Panc1 (cell line): ENCODE measurements at places on chromosomes 5 and 9.
A peak's percentile ranks its signal among the peaks of the same experiment; 100 is the strongest.

GRCh38 chr5:129945028-129945427 is 40.8 kb downstream of the CHSY3 start:
- DNase-seq: no peak
- no peaks in the 10 kb centered on the region for H3K27me3 ChIP-seq
- no peak overlapping the region for H3K27ac ChIP-seq
- H3K4me3 ChIP-seq: no peak overlapping the region
- no peaks in the 10 kb centered on the region for H3K4me1 ChIP-seq
- H3K36me3 ChIP-seq: no peaks in the 10 kb centered on the region

- no peaks in the 10 kb centered on the region for H3K4me1 ChIP-seq
- no peaks in the 10 kb centered on the region for H3K36me3 ChIP-seq
- H3K4me3 ChIP-seq: no peak overlapping the region
- no peak for DNase-seq
- no peak overlapping the region for H3K27ac ChIP-seq
- H3K27me3 ChIP-seq: no peaks in the 10 kb centered on the region
These were observed 20.0 kb upstream of the CREBRF start for GRCh38 chr5:173035904-173036707.

DNA sequence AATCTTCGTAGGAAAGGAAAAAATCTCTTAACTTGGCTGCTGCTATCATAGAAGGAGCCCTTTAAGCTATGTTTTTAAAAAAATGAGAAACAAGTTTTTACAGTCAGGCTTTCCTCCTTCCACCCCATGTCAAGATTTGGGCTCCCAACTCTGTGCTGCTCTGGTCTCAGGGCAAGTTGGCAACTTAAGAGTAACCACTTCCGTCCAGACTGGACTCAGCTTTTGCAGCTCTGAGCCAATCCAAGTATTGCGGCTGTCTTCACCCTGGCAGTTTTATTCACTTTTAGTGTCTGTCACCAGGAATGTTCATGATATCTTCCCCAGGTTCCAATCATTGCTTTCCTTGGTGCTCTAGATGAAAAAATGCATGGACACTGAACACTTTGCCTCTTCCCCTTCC is 115.9 kb upstream of the GAS1 start:
- no peak overlapping the region for H3K4me3 ChIP-seq
- H3K27ac ChIP-seq: no peak overlapping the region
- DNase-seq: no peak
- no peaks in the 10 kb centered on the region for H3K4me1 ChIP-seq
- H3K27me3 ChIP-seq: no peaks in the 10 kb centered on the region

DNA sequence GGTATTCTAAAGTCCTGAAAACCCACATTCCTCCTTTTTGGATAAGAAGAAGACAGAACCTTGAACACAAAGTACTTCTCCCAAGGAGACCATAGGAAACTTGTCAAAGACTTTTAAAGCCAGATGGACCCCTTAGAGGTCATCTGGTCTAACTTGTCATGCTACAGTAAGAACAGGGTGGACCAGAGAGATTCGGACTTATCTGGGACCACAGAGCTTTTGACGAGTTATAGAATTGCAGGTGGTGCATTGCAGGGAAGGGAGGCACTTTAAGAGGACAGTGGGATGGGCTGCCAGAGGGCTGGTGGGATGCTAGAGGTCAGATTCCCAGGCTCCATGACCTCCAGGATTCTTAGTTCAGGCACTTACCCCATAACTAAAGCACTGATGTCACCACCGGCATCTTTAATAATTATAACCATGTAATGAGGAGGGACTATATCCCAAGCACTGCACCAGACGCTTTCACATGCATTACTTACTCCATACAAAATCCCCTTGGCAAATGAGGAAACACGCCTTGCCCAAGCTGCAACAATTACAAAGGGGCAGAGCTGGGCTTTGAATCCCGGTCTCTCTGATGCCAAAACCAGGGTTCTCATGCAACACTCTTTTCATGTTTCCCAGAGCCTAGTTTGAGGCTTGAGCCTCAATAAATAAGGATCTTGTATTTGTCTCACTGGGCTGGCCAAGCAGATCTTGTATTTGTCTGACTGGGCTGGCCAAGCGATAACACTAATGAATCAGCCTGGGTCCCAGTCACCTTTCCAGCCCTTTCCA is 12.8 kb upstream of the GPX3 start:
- no peak overlapping the region for H3K4me3 ChIP-seq
- H3K27ac ChIP-seq: no peak overlapping the region
- no peaks in the 10 kb centered on the region for H3K4me1 ChIP-seq
- DNase-seq: no peak

DNA sequence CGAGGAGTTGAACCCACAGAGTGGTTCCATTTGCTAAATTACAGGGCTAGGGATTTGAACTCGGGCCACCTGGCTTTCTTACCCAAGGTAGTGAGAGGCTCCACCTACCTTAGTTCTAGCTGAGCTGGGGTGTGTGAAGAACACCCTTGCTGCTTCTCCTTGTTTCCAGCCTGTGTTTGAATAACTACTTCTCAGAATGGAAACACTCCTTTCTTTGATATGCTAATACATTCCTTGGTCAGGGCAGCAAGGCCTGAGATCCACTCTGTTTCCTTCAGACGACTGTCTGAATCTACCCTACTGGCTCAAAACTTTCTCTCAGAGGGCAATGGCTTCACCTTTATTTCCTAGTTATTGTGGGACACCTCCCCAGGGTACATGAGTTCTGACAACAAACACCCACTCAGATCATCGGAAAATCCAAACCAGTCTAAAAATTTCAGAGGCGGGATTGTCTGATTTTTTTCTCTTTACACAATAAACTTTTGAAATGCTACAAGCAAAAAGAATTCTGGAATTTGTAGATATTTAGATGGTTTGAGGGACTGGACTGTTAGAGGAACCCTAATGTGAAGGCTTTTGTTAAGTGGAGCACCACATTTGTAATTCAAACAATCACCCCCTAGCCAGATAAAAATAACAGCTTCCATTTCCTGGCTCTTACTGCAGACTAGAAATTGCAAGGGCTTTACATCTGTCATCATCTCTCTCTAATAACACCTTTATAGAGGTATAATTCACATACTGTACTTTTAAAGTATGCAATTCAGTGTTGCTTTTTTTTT is 4.0 kb upstream of the ATP6V1G1 start:
- peaks cover 6% of the 10 kb centered on the region; the same call in 1 of the 2 replicates for H3K36me3 ChIP-seq
- H3K4me1 ChIP-seq: no peaks in the 10 kb centered on the region
- DNase-seq: no peak
- no peak overlapping the region for H3K27ac ChIP-seq

DNA sequence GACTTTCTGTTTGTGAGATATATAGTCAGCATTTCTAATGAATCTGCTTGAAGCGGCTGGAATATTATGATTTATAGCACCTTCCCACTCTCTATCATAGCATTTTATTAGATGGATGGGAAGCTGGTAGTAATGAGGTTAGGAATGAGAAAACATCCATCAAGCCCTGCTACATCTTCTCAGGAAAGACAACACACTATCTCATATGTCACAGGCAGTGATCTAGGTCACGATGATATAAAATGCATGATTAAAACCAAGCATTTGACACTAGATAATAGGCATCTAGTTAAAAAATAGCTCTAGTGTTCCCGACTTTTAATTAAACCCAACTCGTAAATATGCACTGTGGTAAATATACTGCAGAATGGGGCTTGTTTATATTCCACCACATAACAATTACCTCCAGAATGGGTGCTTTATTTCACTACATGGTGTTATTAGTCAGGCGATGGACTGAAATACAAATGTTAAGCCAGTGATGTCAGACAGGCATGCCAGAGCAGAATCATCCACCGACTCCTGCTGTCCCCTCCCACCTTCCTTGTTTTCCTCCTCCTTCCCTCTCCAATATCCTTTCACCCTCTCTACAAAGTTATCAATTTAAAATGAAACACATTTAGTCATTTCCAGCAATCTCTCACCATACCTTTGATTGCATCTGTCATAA is 286.8 kb downstream of the SPATA31D1 start:
- H3K4me1 ChIP-seq: no peaks in the 10 kb centered on the region
- no peak overlapping the region for H3K27ac ChIP-seq
- H3K4me3 ChIP-seq: no peak overlapping the region
- no peaks in the 10 kb centered on the region for H3K27me3 ChIP-seq

GRCh38 chr5:135481387-135481786 is 29.2 kb upstream of the TIFAB start:
- H3K4me3 ChIP-seq: no peak overlapping the region
- no peaks in the 10 kb centered on the region for H3K36me3 ChIP-seq
- H3K4me1 ChIP-seq: no peaks in the 10 kb centered on the region
- H3K27ac ChIP-seq: no peak overlapping the region
- no peak for DNase-seq

GRCh38 chr5:136729901-136730355 is 364.6 kb upstream of the TRPC7 start:
- H3K27me3 ChIP-seq: no peaks in the 10 kb centered on the region
- no peaks in the 10 kb centered on the region; the same call in 1 of the 2 replicates for H3K4me1 ChIP-seq
- no peaks in the 10 kb centered on the region for H3K36me3 ChIP-seq
- H3K4me3 ChIP-seq: no peak overlapping the region
- peak; percentile 71 for DNase-seq

DNA sequence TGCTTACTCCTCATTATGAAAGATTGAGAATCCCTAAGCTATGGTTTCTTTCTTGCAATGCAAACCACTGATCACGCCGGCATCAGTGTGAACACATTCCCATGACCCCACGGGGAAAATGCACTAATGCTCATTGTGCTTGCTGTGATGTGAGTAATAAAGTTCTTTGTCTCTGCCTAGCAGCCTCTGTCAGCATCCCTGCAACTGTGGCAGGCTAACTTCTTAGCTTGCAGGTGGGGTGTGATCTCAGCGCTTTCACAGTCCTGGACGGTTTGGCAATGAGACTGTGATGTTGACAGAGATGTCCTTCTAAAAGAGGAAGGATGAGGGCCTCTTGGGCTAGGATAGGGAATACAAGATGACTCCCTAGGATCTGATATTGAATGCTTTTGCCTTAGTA is 1218.7 kb downstream of the EFNA5 start:
- H3K4me1 ChIP-seq: no peaks in the 10 kb centered on the region
- no peak overlapping the region for H3K4me3 ChIP-seq
- H3K27me3 ChIP-seq: no peaks in the 10 kb centered on the region
- H3K27ac ChIP-seq: no peak overlapping the region

- no peak overlapping the region for H3K27ac ChIP-seq
- DNase-seq: no peak
- no peak overlapping the region for H3K4me3 ChIP-seq
- H3K36me3 ChIP-seq: no peaks in the 10 kb centered on the region
- H3K4me1 ChIP-seq: no peaks in the 10 kb centered on the region
- H3K27me3 ChIP-seq: no peaks in the 10 kb centered on the region; the same call in 1 of the 2 replicates
These were observed 19.6 kb upstream of the RNF20 start for GRCh38 chr9:101514071-101514470.

DNA sequence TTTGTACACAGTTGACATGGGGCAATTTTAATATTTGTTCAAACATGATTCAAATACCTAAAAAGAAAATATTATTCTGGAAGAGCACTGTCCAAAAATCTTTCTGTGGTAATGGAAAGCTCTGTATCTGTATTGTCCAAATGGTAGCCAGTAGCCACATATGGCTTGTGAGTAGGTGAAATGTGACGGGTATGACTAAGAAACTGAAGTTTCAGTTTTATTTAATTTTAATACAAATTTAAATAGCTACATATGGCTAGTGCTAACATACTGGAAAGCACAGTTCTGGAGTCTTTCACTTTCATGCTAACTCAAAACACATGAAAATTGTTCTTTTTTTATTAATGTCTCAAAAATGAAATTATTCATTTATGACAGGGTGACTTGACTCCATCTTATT is 132.6 kb downstream of the PLK2 start:
- H3K27ac ChIP-seq: peak overlapping the region; percentile 54; the same call in 1 of the 2 replicates
- H3K27me3 ChIP-seq: no peaks in the 10 kb centered on the region
- H3K36me3 ChIP-seq: no peaks in the 10 kb centered on the region
- H3K4me3 ChIP-seq: no peak overlapping the region

- no peaks in the 10 kb centered on the region for H3K27me3 ChIP-seq
- H3K4me3 ChIP-seq: no peak overlapping the region
- no peaks in the 10 kb centered on the region; the same call in 1 of the 2 replicates for H3K36me3 ChIP-seq
- no peak overlapping the region for H3K27ac ChIP-seq
These were observed 232.5 kb upstream of the CCNH start for GRCh38 chr5:87645224-87645623.

DNA sequence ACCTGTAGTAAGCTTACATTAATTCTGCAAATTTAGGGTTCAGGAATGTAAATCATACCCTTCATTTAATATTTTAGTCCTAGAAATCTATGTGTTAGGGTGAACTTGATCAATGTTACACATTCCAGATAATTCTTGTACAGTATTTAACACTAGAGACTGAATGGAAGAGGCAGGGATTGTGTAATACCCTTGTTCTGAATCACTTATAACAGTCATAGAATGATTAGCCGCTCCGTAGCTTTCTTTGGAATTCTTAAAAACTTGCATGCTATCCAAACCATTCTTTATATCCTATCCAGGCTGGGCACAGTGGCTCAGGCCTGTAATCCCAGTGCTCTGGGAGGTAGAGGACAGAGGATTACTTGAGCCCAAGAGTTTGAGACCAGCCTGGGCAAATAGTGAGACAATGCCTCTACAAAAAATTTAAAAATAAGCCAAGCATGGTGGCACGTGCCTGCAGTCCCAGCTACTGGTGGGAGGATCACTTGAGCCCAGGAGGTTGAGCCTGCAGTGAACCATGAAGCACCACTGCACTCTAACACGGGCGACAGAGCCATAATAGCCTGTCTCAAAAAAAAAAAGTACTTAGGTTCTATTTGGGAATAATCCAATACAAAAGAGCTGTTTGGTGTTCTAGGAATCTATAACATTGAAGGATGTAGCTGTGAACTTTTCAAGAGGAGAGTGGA is 8.3 kb downstream of the ZNF483 start:
- H3K4me3 ChIP-seq: no peak overlapping the region
- no peaks in the 10 kb centered on the region for H3K27me3 ChIP-seq
- no peaks in the 10 kb centered on the region for H3K4me1 ChIP-seq
- H3K27ac ChIP-seq: no peak overlapping the region
- no peaks in the 10 kb centered on the region for H3K36me3 ChIP-seq

DNA sequence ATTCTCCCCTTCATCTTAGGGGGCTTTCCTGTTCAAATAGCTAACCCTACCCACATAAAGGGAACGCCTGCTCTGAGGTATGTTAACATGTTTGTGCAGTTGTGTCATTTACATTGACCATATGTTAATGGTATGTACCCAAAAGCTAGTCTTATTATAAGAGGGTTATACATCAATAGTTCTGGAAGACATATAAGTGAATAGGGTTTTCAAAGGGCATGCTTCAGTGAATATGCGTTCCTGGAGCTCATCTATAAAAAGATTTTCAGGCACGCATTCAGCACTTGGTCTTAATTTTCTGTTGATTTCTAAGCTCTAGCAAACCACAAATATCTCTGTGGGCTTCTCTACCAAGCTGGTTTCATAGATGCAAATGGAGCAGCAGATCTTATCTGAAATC is 766.1 kb downstream of the IRX1 start:
- no peaks in the 10 kb centered on the region for H3K27me3 ChIP-seq
- no peaks in the 10 kb centered on the region for H3K36me3 ChIP-seq
- H3K4me3 ChIP-seq: no peak overlapping the region
- no peaks in the 10 kb centered on the region for H3K4me1 ChIP-seq
- no peak overlapping the region for H3K27ac ChIP-seq

DNA sequence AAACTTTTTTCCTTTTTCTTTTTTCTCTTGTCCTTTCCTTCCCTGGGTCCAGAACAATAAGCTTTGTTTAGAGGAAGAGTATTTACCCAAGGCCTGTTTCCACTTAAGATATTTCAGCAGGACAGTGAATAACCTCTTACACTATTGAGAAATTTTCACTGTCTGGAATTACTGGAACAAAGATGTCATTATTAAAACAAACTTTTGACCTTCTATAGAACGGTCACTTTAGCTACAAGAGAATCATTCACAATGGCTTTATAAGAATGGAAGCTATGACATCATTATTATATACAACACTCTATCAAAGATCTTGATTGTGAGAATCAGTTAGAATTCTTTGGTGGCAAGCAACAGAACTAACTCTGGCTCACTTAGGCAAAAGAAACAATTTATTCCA is 22.0 kb upstream of the ARHGAP26 start:
- no peaks in the 10 kb centered on the region for H3K27me3 ChIP-seq
- no peak overlapping the region for H3K4me3 ChIP-seq
- H3K27ac ChIP-seq: no peak overlapping the region
- H3K36me3 ChIP-seq: no peaks in the 10 kb centered on the region
- no peak for DNase-seq
